Stimulated activated CD4-positive, alpha-beta T cell treated with anti-CD3 and anti-CD28 coated beads, Interleukin-15, amount 100 ng/mL, for 1 hour (primary cell): ENCODE measurements at places on chromosomes 4 and X.

- no peak for DNase-seq
These were observed 31.4 kb upstream of the NKX6-1 start for GRCh38 chr4:84530454-84530853.

DNA sequence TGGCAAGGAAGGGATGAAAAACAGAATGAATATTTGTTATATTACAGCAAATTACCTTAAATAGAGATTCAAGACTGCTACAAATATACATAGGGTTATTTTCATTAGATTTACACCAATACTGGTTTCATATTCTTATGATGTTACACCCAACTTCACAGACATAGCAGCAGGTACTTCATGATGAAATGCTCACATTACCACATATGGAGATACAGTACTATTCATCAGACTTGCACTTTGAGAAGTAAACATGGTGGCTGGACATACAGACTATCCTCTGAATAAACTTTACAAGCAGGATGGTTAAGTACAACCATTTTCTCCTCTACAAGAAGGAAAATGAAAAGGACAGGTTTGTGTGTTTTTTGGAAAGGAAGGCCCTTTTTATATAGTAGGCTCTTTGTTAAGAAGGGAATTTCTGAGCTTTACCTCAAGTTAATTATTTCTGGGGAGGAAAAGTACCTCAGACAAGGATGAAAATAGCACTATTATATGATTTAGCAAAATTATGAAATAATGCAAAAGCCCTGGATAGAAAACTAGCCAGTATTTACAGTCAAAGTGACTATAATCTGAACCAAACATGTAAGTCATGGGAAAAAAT lies 12.0 kb upstream of the FAM120C start:
- DNase-seq = no peak

GRCh38 chrX:134484039-134484438 lies 24.1 kb downstream of the HPRT1 start:
- DNase-seq = no peak

DNA sequence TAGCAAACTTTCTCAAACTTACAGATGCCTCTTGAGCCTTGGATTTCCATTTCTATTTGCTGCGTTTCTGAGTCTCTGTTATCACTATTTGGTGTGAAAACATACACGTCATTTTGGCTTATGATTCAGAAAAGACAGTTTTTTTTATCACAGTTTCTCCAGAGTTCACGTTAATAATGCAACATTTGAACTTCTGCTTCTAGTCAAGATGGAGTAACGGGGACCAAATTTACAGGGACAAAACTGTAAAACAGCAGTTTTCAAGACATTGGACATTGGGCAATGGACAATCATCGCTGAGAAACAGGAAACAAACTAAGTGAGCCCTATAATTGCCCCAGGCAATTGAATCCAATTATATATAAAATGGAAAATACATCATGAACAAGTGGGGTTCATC lies 36.2 kb upstream of the TASL start:
- no peak for DNase-seq

DNA sequence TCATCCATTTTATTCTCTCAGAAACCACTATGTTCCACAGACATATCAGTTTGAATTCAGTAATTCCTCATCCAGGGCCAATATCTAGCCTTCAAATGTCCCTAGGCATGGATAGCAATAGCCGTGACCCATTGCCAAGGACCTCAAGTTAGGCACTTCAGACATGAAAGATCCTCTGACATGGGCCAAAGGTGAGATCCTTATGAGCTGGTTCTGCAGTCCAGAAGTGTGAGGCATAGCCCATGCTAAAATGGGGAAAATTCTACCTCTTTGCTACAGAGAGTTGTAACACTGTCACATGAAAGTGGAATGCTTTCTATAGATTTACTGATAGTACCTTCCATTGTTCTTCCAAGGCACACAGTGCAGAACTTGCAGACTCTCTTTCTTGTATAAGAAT lies 349.7 kb upstream of the GALNT7 start:
- DNase-seq = no peak

DNA sequence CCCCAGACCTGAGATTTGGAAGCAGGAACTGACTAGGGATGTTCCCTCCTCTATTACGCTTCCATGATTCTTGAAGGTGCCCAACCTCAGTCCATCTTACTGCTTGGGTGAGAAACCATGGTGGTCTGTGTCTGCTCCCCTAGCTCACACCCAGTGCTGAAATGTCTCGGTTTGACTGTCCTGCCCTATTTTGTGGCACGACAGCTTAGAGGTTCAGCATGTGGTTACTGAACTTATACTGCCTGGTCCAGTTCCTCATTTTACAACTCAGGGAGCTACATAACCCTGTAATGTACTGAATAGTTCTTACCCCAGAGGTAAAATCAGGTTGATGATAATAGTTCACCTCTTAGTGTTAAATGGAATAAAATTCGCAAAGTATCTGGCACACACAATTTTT lies 203.1 kb downstream of the RBM46 start:
- no peak for DNase-seq

DNA sequence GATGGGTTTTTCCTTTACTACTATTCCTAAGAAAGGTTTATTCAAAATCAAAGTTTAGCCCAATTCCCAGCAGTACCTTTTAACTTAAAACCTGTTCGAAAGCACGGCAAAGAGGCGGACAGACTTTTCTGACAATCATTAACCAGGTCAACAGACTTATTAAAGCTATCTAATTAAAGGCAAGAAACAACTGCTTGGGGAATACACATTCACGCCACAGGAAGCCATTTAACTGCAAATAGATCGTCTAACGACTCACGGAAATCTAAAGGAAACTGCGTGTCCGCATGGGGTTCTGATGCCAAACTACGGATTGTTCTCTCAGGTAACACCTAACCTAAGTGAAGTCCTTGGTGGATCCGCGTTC lies 663 bp upstream of the USP53 start:
- DNase-seq = no peak

DNA sequence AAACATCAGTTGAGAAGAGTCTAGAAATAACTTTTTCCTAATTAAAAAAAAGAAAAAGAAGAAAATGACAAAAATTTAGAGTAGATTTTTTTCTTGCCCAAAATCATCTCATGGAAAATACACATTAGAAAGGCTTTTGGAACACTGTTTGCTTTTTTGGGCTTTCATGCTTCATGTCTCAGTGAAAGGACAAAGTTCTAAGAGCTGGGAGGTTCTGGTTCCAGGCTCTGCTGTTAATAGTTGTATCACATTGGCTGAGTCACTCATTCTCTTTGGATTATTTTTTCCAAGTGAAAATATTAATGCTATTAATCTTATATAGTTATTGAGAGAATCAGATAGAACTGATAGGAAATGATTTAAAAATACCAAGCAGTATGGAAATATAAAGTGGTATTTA lies 32.9 kb upstream of the ETNPPL start:
- no peak for DNase-seq

DNA sequence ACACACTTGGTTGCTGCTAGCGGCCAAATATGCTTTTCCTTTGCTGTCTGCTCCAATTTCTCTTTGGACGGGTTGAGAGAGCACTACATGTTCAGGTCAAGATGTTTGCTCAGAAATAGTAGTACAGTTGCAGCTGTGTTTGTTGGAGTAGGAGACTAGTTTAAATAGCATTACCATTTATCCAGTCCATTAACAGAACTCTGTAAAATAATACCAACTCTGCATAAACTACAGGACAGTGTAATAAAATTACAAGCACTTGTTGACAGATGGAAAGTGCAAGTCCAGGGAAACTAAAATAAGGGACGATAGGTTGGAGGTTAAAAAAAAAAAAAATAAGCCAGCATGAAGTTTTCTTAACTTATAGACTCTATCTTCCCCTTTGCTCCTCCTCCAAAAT lies 20.2 kb downstream of the SLIT2 start:
- DNase-seq = no peak

DNA sequence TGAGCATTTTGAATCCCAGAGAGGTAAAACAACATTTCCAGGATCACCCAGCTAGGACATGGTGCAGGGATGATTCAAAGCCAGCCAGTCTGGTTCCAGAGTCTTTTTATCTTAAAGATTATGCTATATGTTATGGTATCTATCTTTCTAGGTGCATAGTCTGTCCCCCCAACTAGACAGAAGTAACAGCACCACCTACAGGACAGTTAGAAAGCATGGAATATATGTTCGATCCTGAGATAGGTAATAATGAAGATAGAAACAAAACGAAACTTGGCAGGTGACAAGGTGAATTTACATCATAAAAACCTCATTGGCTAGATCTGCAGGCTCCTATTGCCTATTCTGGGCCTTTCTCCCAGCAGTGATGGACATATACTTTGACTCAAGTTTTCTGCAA lies 723.2 kb downstream of the SMARCA1 start:
- no peak for DNase-seq

DNA sequence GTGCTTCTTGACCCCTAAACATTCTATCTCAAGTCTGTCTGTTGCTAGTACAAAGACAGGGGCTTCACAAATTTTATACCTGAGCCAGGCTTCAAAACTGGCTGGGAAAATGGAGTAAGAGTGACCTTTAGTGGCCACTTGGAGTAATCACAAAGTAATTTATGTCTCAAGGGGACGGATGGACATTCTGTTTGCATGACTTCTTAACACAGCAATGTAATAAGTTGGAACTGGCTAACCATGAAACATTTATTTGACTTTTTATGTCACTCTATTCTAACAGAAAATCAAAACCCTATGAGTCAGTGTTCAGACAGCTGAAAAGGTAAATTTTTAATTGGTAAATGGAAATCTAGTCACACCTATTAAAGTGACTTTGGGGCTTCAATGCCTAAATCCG lies 600.6 kb downstream of the ANKRD50 start:
- DNase-seq = no peak

- no peak for DNase-seq
These were observed 17.1 kb downstream of the MTTP start for GRCh38 chr4:99591757-99592156.

GRCh38 chrX:2398064-2398656 lies 102.6 kb downstream of the DHRSX start:
- DNase-seq = no peak

- DNase-seq = no peak
These were observed 2.0 kb downstream of the TSPAN5 start for GRCh38 chr4:98656443-98656842.

DNA sequence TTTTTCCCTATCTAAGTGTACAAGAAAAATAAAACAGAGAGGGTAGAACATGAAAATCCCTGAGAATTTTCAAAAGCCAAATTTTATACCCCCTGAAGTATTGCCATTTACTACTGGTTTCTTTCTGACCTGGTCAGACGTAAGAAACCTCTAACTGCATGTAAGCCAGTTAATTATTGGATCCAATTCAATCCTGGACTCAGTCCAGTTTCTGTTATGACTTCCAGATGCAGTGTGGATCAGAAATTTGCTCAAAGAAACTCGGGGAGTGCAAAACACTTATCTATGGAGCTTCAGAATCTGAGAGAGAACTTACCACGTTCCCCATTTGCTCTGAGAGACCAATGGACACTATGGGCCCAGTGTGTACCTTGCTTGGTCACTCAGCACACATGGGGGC lies 383.5 kb downstream of the KLHL4 start:
- no peak for DNase-seq

- DNase-seq = no peak
These were observed 78.0 kb upstream of the ADAD1 start for GRCh38 chr4:122300776-122301175.

DNA sequence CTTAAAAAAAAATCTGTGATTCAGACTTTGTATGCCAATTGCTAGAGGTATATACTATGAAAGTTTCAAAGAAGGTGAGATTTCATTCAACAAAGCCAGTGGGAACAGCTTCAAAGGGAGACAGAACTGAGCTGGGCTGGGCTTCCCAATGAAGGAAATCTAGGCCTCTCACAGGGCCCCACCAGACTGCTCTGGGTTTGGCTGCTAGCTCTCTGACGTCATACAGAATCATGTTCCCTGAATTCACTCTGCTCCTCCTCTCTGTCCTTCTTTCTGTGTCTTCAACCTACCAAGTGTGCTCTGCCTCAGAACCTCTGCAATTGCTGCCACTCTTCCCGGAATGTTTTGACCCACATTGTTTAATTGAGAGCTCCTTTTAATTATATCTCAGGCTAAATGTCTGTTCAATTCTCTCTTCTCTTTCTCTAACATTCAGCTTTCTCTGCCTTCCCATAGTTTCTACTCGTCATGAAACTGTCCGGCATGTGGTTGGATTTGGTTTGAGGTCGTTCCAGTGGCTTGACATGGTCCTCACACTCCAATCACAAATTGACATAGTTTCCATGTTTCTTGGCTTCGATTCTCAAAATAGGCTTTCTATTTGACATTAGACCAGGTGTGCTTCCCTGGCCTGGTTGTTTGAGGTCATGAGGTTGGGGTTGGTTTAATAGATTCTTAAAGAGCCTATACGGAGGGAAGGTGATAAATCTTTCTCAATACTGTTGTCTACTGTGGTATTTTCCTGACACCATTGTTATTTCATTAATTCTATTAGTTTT lies 282.1 kb upstream of the EMCN start:
- no peak for DNase-seq

DNA sequence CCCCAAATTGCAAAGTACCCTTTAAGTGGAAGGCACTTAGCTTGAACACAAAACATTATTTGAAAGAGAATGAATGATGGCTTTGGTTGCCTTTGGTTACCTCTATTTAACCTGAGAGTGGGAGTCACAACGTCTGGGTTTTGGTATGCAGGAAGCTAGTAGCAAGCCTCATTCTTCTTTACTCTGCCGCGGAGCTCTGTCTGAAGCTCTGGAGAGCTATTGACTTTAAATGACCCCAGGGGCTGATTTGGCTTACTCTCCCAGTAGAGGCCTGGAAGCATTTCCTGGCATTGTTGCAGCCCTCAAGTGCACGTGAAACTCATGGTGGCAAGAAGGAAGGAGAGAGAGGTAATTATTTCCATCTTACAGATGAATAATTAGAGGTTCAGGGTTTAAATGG lies 81.8 kb upstream of the MAGEA4 start:
- no peak for DNase-seq

GRCh38 chr4:123559955-123560871 lies 163.6 kb downstream of the SPRY1 start:
- DNase-seq = no peak

GRCh38 chr4:13733817-13734216 lies 106.3 kb upstream of the BOD1L1 start:
- DNase-seq = no peak

GRCh38 chr4:56666279-56666678 lies 14.8 kb downstream of the HOPX start:
- DNase-seq = no peak

- no peak for DNase-seq
These were observed 412.0 kb upstream of the NR3C2 start for GRCh38 chr4:148854203-148854602.

- DNase-seq = no peak
These were observed 83.0 kb upstream of the IL13RA1 start for GRCh38 chrX:118644378-118644777.

GRCh38 chr4:8419222-8420041 lies 21.1 kb downstream of the ACOX3 start:
- DNase-seq = no peak

GRCh38 chr4:52932591-52933470 lies 70.7 kb downstream of the RASL11B start:
- no peak for DNase-seq
